Stimulated activated CD4-positive, alpha-beta T cell treated with anti-CD3 and anti-CD28 coated beads, Interleukin-4, amount 100 ng/mL, for 24 hours (primary cell): ENCODE measurements at places on chromosomes 16 and 17.

DNA sequence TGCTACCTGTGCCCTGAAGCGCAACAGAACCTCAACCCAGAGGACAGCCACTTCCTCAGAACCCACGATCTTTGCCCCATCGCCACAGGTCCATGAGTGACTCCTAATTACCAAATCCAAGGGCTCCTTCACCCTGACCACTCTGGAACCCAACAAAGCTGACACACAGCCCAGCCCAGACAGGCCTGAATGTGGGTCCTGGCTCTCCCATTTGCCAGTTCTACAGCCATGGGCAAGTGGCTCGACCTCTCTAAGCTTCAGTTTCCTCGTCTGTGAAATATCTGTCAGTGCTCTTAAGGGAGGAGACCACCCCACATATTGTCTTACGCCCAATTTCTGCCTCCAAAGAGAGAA, 18.0 kb upstream of the ENDOV start:
- no peak for DNase-seq

DNA sequence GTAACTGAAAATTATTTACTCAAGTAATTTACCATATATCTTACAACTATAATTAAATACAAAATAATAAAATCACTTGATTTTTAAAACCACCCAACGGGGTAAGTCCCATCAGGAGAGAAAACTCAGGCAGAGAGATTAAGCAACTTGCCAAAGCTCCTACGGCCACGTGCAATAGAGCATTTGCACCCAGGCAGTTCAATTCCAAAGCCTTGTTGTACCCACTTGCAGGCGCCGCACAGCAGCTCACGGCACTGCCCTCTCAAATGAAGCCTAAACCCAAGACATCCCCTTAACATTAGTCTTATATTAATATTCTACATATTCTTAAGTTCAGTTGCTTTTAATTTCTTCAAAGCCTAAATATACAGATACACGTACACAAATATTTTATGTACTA, 75.7 kb downstream of the SPAG9 start:
- DNase-seq, result no peak

GRCh38 chr16:12958366-12958765, 57.0 kb downstream of the SHISA9 start:
- DNase-seq, result no peak

DNA sequence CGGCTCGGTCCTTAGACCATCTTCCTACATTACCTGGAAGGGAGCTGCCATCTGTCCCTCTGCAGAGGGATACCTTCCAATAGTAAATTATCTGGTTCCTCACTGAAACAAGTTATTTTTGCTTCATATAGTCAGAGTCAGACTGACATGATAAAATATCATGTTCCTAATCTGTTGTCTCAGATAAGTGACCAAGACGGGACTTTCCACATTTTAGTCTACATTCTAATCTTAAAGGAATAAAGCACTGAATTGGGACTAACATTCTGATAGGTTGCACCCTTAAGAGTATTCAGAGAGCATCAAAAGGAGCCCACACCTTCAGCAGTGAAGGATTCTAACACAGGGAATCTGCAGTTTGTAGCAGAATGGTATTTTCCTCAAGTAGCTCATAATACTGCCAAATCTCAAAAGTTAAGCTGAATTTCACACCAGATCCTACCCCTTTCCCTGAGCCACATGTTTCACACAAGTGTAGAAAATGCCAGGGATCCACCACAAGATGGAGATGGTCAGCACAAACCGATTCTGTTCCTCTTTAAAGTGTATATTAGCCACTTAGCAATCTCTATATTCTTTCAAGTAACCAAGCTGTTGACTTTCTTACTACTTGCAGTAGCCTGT, 13.4 kb downstream of the GINS2 start:
- no peak for DNase-seq
